CD8-positive, alpha-beta memory T cell (primary cell): ENCODE measurements at places on chromosomes 6 and 20.

- DNase-seq: no peak
Measured at GRCh38 chr6:17042422-17043147, 59.3 kb upstream of the STMND1 start.

- DNase-seq: no peak
Measured at GRCh38 chr6:138440758-138441357, 36.8 kb downstream of the HEBP2 start.

- no peak for DNase-seq
Measured at GRCh38 chr20:49562311-49563014, 5.5 kb downstream of the PTGIS start.

DNA sequence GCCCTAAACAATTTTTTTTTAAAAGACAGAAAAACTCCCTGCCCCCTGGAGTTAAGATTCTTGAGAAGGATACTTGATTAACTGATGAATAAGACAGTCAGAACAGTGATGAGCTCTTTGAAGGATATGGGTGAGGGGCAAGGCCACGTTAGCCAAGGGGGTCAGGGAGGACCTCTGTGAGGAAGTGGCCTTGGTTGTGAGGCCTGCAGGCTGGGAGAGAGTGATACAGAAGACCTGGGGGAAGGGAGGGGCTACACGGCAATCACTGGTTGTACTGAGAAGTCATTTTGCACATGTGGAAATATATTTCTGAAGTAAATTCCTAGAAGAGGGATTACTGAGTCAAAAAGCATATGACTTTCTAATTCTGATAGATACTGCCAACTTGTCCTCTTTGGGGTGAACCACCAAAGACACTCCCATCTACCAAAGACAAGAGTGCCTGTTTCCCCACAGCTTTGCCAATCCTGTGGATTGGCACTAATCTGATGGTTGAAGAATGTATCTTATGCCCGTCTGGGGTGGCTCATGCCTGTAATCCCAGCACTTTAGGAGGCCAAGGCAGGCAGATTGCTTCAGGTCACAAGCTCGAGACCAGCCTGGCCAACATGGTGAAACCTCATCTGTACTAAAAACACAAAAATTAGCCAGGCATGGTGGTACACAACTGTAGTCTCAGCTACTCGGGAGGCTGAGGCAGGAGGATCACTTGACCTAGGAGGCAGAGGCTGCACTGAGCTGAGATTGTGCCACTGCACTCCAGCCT lies 22.3 kb upstream of the BCAS4 start:
- DNase-seq: no peak

DNA sequence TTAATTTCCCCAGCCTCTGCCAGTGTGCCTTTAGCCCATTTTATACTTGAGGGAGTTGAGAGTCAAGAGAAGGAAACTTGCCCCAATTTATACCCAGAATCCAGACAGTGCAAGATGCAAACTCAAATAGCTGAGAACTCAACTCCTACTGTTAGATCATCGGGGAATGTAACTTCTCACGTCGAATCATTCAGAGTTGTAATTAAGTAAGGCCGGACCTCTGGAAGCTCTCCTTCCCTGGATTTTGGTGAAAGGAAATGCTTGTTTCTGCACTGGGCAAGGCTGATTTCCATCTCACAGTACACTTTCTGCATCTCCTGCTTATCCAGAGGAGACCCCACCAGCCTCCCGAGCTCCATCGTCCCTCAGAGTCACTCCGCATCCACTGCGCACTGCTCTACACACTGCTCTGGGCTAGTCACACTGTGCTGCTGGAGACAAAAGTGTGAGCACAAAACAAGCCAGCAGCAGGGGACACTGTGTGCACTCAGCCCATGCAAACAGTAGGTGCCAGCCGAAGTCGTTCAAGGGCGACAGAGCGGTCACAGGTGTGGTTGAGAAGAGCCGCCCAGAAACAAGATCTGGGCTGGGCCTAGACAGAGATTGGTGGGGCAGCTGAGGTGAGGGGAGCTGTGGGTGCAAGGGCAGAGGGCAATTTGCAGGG lies 150.4 kb upstream of the QKI start:
- DNase-seq: no peak

GRCh38 chr6:19551611-19552010 lies 285.6 kb upstream of the ID4 start:
- DNase-seq: no peak

DNA sequence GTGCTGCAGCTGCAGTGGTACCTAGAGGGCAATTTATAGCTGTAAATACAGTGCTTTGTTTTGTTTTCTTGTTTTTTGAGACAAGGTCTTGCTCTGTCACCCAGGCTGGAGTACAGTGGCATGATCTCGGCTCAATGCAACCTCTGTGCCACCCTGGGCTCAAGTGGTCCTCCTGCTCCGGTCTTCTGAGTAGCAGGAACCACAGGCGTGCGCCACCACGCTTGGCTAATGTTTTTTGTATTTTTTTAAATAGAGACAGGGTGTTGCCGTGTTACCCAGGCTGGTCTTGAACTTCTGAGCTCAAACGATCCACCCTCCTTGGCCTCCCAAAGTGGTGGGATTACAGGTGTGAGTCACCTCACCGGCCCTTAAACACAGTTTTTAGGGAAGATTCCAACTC lies 26.8 kb downstream of the CHRNA4 start:
- no peak for DNase-seq

GRCh38 chr6:159693894-159694545 lies 979 bp upstream of the SOD2 start:
- DNase-seq: peak; percentile 57

DNA sequence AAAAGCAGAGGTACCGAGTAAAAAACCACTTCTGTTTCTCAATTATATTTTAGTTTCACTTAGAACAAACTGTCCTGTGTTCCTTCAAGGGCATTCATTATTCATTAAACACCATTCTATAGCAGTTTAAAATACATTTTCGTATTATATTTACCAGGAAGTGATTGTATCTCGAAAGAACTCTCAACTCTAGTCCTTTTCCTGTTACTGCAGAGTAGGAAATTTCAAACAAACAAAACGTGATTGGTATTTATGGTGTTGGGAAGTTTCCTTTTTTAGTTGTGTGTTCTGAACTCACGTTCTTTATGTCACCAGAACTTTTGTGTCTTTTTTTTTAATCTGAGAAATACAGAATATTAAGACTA lies 139.5 kb upstream of the BTBD3 start:
- DNase-seq: no peak

GRCh38 chr6:126015863-126016262 lies 29.5 kb downstream of the TRMT11 start:
- no peak for DNase-seq

GRCh38 chr6:79943133-79943532 lies 4.2 kb downstream of the ELOVL4 start:
- no peak for DNase-seq

DNA sequence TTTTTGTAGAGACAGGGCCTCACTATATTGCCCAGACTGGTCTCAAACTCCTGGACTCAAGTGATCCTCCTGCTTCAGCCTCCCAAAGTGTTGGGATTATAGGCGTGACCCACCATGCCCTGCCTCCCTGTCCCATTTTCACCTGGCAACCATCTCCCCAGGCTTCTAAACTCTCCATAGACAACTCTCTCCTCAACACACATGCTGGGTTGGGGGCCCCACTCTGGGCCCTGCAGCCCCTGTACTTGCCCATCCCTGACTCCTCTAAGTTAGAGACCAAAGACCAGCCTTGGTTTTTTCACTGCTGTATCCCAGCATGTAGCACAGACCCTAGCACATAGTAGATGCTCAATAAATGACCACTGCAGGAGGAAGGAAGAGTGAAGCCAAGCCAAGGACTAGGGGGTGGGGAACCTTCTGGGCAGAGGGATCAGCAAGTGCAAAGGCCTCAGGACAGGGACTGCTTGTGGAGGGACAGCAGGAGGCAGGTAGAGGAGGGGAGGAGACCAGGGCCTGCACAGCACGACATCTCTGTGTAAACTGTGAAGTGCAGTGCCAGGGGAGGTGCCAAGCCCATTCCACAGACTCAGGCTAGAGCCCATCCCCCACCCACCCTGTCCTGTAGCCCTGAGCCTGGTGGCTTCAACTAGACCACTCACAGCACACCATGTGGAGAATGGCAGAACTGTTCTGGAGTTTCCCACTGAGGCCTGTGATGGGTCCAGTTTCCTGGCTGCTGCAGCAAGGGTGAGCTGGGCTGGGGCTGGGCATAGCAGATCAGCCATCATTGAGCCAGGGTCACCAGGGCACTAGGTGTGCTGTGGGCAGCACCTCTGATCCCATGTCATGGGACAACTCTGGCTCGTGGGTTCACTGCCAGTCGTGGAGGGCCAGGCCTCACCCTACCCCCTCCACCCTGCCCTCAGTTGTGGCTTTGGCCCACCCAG lies 3.4 kb upstream of the SRC start:
- no peak for DNase-seq

DNA sequence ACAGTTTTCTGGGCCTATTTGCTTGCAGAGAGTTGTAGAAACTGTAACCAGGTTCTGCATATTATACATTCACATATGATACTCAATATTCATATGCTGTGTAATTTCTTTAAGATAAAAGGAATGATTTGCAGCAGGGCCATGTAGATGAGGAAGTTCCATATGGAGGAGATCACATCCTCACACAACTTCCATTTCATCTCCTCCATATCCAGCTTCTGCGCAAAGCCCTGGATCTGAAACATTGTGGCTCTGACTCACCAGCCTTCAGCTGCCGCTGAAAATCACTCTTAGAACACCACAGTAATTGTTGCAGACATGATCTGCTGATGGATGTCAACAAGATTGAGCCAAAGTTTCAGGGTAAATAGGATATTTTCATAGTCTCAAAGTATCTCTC lies 57.7 kb downstream of the PXDC1 start:
- DNase-seq: no peak
